ENCODE measurements at places on chromosomes 3 and 15. TPM values are rescaled to one million over a fixed set of nuclear protein-coding genes. Genes with fewer than 3 reads are reported as not detected.

The ADCY5 gene
- 0.06 TPM for polyA plus RNA-seq

The DNAH12 gene
- 0.02 TPM for polyA plus RNA-seq

The CFAP20DC gene
- polyA plus RNA-seq = 5.9 TPM

The MESP2 gene
- 0.10 TPM for polyA plus RNA-seq

The SLC9C1 gene
- not detected for polyA plus RNA-seq

The FBXW12 gene
- not detected for polyA plus RNA-seq

The KCNH8 gene
- 0.01 TPM for polyA plus RNA-seq

The GCNT3 gene
- 0.18 TPM for polyA plus RNA-seq

The CYP1A2 gene
- polyA plus RNA-seq = not detected

The LIPH gene
- polyA plus RNA-seq = 0.18 TPM

Data from mammary epithelial cell (primary cell).